Breast epithelium (tissue), 4 donors: ENCODE measurements at places on chromosomes 5 and 9. TPM values are rescaled to one million over a fixed set of nuclear protein-coding genes. Genes with fewer than 3 reads are reported as not detected.
A peak's percentile ranks its signal among the peaks of the same experiment; 100 is the strongest.

- H3K36me3 ChIP-seq: no peaks in the 10 kb centered on the region
- DNase-seq: no peak
- peak overlapping the region; percentile 86 for H3K27ac ChIP-seq
Observed at GRCh38 chr9:73037613-73038012, 84.8 kb upstream of the ALDH1A1 start.

DNA sequence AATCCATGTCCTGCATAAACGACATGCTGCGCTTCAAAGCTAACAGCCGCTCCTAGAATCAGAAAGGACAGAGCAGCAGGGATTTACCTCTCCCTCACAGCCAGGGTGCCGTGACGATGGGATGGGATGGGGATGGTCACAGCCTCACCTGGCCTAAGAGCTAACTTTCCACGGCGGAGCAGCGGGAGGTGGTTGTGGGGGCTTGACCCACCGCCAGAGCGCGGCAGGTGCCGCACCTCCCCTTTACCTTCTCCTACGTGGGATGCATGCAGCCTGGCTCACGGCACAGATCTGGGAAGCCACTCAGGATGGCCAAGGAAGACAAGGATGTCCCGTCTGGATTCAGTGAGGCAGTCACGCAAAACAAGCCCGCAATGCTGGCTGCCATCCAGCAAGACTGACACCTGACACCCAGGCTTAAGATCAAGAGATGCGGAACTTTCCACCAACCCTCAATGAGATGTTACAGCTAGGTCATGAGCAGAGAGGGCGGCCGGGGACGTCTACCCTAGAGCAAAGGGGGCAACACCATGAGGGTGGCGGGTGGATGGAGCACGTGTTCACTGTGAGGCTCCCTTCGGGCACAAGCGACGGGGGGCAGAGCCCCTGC lies 5.8 kb downstream of the BRD9 start:
- H3K27ac ChIP-seq: no peak overlapping the region
- H3K4me3 ChIP-seq: no peak overlapping the region
- H3K27me3 ChIP-seq: no peaks in the 10 kb centered on the region
- peaks cover 7% of the 10 kb centered on the region for H3K4me1 ChIP-seq

DNA sequence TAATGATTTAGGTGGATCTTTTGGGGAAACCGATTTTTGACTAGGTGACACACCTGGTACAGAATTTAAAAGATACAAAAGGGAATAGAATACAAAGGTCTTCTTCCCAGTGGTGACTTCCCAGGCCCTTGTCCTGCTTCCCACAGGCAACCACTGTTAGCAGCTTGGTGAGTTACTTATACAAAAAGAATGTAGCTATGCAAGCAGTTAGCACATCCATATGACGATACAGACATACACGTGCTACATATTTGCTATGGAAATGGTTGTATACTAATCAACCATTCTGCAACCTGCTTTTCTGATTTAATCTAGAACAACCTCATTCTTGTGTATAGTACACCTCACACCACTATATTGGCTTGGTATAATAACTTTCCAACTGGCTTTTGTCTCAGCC lies 51.0 kb downstream of the OTULIN start:
- peaks cover 3% of the 10 kb centered on the region for H3K36me3 ChIP-seq
- no peaks in the 10 kb centered on the region for H3K4me1 ChIP-seq
- no peak for DNase-seq
- no peaks in the 10 kb centered on the region for H3K27me3 ChIP-seq
- no peak overlapping the region for H3K4me3 ChIP-seq

DNA sequence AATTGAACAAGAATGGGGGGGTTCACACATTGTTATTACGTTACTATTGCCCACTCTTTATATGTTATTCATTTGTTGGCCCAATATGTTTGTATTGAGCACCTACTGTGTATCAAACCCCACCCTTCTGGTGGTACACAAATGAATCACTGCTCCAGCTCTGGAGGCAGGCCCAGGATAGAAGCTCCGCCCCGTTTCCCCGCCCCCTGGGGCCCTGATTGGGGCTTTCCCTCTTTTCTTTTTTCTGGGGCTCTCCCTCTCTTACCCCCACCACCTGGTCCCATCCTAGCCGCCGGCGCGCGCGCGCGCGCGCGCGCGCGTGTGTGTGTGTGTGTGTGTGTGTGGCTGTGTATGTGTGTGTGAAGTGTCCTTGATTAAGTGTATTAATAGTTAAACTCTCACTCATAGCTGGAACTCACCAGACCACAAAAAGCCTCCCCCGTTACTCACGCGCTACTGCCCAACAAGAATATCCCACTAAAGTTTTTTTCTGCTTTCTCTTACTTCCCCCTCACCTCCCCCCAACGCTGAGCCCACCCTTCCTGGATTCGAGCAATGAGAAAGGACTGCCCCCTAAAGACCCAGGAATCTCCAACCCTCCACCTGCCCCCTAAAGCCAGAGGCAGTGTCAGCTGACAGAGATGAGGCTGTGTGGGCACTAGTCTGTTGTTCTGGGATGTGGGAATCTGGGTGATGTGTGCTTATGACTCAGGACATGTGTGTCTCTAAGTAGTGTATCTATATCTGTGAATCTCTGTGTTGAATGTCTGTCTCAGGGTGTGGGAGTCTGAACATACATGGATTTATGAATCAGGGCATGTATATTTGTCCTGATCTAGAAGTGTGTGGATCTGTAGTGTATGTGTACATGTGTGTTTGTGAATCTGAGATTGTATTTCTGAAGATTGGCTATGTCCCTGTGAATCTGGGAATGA lies 4.0 kb downstream of the CXXC5 start:
- no peaks in the 10 kb centered on the region for H3K36me3 ChIP-seq
- no peaks in the 10 kb centered on the region for H3K27me3 ChIP-seq
- H3K27ac ChIP-seq: peak overlapping the region; percentile 97
- H3K4me1 ChIP-seq: peaks cover 18% of the 10 kb centered on the region
- peak overlapping the region; percentile 10 for H3K4me3 ChIP-seq

GRCh38 chr9:9142001-9142400 lies 1342.4 kb upstream of the DMAC1 start:
- no peaks in the 10 kb centered on the region for H3K27me3 ChIP-seq
- no peaks in the 10 kb centered on the region for H3K36me3 ChIP-seq
- no peak for DNase-seq

GRCh38 chr5:131776450-131776849 lies 20.4 kb downstream of the FNIP1 start:
- no peaks in the 10 kb centered on the region for H3K36me3 ChIP-seq
- no peaks in the 10 kb centered on the region for H3K27me3 ChIP-seq
- H3K4me1 ChIP-seq: no peaks in the 10 kb centered on the region

SEMA4D gene
- 24.6 TPM for total RNA-seq

SMC2 gene
- total RNA-seq: 6.6 TPM

GRCh38 chr5:60896991-60897390 lies 47.9 kb downstream of the ERCC8 start:
- H3K27ac ChIP-seq: no peak overlapping the region
- no peaks in the 10 kb centered on the region for H3K36me3 ChIP-seq
- H3K4me1 ChIP-seq: no peaks in the 10 kb centered on the region
- no peak for DNase-seq

OR1Q1 gene
- total RNA-seq: not detected

GRCh38 chr5:35488791-35489190 lies 128.9 kb upstream of the SPEF2 start:
- H3K4me1 ChIP-seq: no peaks in the 10 kb centered on the region
- H3K27me3 ChIP-seq: no peaks in the 10 kb centered on the region
- H3K27ac ChIP-seq: no peak overlapping the region
- no peaks in the 10 kb centered on the region for H3K36me3 ChIP-seq
- H3K4me3 ChIP-seq: no peak overlapping the region
